ENCODE measurements at places on chromosomes 5 and 9.

GRCh38 chr9:130681769-130682420, 11.7 kb upstream of the EXOSC2 start:
- peak; percentile 10 for DNase-seq

GRCh38 chr9:70415476-70415875, 1.0 kb upstream of the KLF9 start:
- no peak for DNase-seq

DNA sequence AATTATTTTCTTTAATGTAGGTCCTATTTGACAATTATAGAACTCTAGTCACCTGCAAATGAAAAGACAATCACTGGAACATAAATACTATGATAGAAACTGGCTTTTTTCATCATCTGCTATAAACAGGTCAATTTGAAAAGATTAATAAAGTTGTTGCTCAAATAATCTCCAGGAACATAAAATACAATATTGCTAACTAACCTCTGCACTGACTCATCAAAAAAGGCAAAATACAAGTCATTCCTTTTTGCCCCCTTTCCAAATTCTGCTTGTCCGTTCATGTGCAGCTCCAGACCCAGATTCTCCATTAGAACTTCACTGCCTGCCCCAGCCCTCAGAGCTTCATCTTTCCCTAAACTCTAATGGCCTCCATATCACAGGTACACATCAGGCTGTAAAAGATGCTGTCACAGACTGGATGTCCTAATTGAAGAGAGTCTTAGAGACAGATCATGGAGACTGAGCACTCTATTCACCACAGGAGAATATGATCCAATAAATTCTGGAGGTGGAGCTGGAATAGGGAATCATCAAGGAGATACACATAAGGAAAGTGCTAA, 1.6 kb downstream of the DCTN4 start:
- no peak for DNase-seq

DNA sequence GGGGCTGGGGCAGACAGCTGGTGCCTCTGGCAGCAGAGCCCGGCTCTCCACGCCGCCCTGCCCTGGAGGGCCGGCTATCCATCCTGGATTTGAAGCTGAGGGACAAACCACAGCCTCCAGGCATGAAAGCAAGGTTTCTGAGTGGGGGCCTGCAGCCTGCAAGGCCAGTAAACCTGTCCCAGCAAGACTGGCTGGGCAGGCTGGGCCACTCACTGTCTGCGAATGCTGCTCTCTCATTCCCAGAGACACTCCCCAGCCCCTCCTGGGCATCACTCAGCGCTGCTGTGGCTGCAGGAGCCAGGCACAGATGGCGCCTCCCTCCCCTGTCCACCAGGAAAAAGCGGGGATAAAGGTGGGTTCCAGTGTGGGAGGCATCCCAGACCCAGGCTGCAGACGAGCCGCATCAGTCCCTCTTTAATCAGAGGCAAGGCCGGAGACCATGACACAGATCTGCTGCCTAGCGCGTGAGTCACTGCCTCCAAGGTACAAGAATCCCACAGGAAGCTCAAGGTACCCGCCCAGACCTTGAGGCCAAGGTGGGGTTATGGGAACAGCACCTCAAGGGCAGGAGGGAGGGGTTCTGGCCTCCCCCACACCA, 118.0 kb downstream of the VAV2 start:
- no peak for DNase-seq

GRCh38 chr5:133792655-133793054, 175.8 kb downstream of the C5orf15 start:
- no peak for DNase-seq

- peak; percentile 83 for DNase-seq
These were observed 79.3 kb downstream of the PTPN3 start for GRCh38 chr9:109418827-109419226.

DNA sequence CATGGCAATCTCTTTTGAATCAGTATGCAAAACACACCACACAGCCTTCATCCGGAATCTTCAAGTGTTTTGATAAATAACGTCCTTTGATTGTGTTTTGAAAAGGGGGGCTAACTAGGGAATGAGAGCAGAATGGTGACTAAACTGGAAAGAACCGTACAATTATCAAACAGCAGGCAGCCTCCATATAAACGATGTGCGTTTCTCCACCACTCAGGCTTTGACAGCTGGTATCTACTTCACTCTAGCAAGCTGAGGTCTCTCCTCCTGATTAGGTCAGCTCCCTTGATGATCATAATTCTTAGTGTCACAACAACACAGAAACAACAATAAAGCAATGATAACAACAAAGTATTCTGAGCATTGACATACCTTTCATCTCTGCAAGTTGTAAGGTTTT, 465.9 kb downstream of the TUSC1 start:
- no peak for DNase-seq

GRCh38 chr5:180067986-180068385, 3.6 kb downstream of the RNF130 start:
- DNase-seq: no peak

DNA sequence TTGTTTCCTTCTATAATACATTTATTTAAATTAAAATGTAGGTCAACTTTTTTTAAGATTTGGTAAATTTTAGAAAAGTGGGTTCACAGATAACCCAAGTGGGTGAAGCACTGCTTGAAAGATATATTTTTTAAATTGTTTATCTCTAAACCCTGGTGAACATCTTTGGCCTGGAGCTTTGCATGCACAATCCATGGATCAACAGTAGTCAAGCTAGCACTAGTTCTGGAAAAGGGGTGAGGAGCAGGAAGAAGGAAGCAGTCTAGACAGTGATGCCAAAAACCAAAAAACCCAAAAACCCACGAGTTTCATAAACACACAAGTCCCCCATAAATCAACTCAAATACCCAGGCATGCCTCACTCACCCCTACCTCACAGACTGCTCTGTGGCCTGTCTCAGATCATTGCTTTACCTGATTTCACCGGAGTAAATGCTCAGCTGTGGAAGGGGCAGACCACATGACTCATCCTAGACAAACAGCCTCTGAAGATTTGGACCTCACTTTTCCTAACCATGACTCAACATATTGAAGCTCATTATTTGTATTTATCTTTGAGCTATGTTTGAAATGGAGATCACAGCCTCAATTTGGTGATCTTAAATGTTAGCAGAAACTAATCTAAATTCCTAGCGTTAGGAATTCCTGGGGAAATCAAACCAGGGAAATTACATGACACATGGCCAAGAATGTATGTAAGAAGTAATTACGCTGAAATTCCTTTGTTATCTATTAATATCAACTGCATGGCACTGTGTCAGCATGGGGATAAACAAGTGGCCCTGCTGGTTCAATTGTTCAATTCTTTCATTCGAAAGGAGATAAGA, 149.6 kb downstream of the ZNF608 start:
- no peak for DNase-seq

GRCh38 chr9:95005278-95006143, 279.0 kb downstream of the AOPEP start:
- no peak for DNase-seq

GRCh38 chr9:23771746-23772384, 54.2 kb downstream of the ELAVL2 start:
- DNase-seq: no peak

GRCh38 chr9:2494562-2494961, 127.0 kb upstream of the VLDLR start:
- DNase-seq: no peak

GRCh38 chr5:137760719-137761516, 6.8 kb upstream of the HNRNPA0 start:
- DNase-seq: no peak

DNA sequence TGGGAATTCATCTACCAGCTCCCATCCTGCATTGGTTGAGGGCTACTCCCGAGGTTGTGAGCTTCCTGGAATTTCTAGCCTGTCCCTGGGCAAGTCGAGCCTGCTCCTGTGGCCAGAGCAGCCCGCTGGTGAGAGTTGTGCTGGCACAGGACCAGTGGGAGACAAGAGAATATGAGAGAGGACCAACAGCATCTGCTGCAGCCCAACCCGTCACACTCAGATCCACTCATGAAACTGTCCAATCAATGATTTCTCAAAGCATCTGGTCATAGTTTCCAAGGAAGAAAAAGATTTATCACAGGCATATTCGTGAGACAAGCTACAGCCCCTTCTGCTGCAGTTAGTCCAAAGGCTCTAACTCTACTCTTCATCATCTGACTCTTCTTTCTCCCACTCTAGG, 64.4 kb upstream of the RAI14 start:
- DNase-seq: no peak

- DNase-seq: no peak
These were observed 16.9 kb downstream of the CARD19 start for GRCh38 chr9:93112864-93113389.

DNA sequence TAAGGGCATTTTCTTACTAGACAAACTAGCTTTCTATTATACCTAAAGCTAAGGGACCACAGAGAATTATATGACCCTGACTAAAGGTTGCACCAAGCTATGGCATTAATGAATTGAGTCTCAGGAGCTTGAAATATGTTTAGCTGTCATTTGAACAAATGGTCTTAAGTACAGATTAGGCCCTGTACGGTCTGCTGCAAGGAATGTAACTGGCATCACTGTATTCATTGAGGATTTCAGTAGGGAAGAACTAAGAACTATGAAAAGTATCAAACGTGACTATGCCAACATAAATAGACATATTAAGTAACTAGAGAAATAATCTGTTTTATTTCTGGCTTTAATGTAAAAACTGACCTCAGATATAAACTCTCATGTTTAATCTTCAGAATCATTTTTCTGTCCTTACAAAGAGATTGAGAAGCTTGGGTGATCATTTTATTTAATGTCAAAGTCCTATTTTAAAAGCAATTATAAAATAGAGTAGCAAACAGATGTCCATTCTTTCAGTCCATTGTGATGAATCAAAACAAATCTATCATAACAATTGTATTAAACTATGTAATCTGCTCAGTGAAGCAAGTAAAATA, 845.9 kb downstream of the MAT2B start:
- no peak for DNase-seq

- DNase-seq: no peak
These were observed 6.0 kb upstream of the PUM3 start for GRCh38 chr9:2849941-2850340.

GRCh38 chr5:162990063-162990462, 447.3 kb upstream of the CCNG1 start:
- DNase-seq: no peak

- no peak for DNase-seq
These were observed 28.3 kb downstream of the ALG2 start for GRCh38 chr9:99193466-99193821.

GRCh38 chr9:14316602-14317300, 2.8 kb upstream of the NFIB start:
- no peak for DNase-seq

DNA sequence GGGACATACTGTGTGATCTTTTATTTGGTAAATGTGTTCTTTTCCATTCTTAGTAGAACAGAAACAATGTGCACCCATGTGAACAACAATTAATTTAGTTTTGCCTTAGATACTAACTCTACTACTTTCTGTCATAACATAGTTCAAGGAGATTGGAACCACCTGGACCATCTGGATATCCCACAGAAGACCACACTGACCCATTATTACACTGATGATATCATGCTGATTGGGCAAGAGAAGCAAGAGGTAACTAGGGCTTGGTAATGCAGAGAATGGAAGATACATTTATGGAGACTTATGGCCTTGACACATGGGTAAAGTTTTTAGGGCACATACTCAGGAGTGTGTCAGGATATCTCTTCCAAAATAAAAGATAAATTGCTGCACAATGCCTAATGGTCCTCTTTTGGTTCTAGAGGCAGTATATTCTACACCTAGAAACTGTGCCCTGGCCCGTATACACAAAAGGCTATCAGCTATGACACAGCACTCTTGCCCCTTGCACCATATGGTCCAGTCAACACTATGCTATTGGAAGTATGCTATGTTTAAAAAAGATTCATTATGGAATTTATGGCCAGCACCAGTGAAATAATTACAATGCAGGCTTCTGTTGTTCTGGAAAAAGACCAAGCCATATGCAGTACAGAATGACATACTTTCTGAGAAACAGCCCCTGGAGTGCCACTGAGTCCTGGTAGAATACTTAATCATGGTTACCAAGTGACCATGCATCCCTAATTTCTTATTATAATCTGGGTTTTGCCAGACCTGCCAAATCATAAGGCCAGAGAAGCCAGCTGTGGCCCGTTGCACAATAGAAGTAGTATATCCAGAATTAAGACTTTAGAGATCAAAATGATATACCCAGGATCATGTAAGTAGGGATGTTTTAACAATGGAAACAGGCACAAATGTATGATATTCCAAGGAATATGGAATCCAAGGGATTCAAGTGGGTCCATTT, 41.6 kb upstream of the MROH2B start:
- DNase-seq: no peak

Data from DND-41 (cell line).